Activated T-helper 9 cell treated with anti-CD3 and anti-CD28 coated beads, Interleukin-2, amount 50 U/mL, for 16 hours (primary cell): ENCODE measurements at places on chromosomes 1 and 21.

DNA sequence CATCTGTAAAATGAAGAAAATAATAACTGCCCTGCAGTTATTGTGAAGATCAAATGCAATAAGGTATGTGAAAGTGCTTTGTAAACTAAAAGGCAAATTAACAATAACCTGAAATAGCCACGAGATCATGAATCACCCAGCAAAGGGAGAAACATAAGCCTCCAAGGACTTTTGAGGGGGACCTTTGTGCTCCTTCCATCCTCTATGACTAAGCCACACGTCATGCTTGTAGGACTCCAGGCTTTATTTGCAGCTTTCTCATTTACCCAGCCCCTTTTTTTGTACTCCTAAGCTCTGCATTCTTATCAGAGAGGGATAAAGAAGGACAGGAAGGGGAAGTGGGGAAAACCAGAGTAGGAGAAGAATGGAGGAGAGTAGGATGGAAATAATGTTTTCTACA, 115.1 kb downstream of the PROX1 start:
- no peak for DNase-seq

DNA sequence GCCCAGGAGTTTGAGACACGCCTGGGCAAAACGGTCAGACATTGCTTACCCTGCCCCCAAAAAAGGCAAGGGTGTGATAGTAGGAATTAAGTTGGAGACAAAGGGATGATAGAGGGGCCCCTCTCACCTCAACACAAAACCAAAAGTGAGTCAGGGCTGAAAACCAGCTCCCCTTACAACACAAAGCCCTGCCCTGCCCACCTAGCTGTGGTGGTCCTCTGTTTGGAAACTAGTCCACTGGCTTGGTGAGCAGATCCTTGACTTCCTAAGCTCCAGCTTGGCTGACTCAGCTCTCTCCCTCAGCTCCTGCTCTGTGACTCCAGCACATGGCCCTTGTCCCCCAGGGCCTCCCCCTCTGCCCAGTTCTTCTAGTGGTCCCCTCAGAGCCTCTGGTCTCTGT, 603.8 kb downstream of the PTPRC start:
- no peak for DNase-seq

GRCh38 chr1:223215026-223215425, 72.0 kb upstream of the TLR5 start:
- DNase-seq, result no peak

- DNase-seq, result no peak
Observed at GRCh38 chr1:119285482-119285881, 83.1 kb upstream of the HAO2 start.

- DNase-seq, result no peak
Observed at GRCh38 chr1:119549719-119550132, 42.7 kb downstream of the HSD3B1 start.

GRCh38 chr1:99133756-99134500, 129.3 kb upstream of the PLPPR5 start:
- DNase-seq, result no peak

GRCh38 chr1:228004331-228004855, 2.4 kb upstream of the WNT3A start:
- no peak for DNase-seq

DNA sequence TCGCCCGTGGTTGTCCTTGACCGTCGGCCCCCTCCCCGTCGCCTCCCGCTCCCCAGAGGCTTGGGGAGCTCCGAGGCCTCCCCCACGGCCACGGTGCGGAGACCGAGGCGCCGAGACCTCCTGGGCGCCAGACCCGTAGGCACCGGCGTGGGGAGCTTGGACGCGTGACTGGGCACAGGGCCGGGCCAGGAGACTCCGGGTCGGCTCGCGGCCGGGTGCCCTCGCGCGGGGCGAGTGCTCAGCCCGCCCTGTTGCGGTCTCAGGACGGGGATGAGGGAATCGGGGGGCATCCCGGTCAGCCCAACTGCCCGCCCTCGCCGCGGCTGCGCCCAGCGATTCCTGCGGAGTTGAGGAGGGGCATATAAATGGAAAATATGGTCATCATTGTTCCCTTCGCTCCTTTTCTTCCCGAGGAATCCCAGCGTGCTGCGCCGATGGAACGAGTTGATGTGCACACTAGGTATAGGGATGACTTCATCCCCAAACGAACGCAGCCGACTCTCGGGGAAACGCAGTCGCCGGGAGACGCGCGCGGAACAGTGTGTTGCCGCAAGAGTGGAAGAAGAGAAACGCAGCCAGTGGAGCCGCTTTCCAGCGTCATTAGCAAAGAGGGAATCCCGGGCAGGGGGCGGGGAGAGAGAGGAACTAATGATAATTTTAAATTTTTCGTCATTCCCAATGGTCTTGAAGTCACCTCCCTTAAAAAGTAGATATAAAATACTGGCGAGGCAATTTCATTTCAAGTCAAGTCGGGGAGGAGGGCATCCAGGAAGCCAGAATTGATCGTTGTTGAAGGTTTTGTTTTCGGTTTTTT, 747 bp upstream of the ENAH start:
- DNase-seq, result peak; percentile 4

- no peak for DNase-seq
Observed at GRCh38 chr1:92721886-92722285, 63.0 kb downstream of the EVI5 start.

DNA sequence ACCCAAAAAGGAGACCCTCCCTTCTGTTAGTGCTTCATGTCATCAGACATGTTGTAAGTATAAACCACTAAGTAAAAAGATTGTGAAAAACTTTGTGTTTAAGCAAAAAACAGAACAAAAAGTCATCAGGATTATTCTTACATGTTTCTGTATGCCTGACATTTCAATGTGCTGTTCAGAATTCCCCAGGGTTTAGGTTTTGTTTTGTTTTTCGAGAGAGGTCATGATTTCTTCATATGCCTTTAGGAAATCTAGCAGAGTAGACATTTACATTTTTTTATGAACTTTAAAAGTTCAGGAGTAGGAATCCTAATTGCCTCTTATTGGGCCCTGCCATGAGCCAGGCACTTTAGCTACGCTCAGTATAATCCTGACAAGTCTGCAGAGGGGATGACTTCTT, 85.3 kb downstream of the VPS13D start:
- DNase-seq, result no peak

GRCh38 chr1:35851132-35851869, 31.7 kb upstream of the AGO1 start:
- no peak for DNase-seq

- DNase-seq, result no peak
Observed at GRCh38 chr1:83516369-83516768, 482.6 kb downstream of the TTLL7 start.

DNA sequence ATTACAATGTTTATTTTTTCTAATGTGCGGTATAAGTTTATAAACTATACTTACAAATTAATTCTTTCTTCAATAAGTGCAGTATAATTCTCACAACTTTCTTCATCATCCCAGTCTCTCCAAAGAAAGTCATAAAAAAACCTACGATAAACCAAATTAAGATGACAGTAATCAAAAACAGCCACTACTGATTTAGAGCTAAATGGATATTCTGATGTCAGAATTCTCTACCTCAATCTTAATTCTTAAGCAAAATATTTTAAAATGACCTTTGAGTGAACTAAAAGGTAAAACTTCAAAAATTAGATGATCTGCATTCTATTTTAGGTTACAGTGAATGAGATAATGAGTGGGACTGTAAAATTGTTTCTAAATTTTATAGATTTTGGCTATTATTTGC, 13.6 kb downstream of the SHCBP1L start:
- no peak for DNase-seq

DNA sequence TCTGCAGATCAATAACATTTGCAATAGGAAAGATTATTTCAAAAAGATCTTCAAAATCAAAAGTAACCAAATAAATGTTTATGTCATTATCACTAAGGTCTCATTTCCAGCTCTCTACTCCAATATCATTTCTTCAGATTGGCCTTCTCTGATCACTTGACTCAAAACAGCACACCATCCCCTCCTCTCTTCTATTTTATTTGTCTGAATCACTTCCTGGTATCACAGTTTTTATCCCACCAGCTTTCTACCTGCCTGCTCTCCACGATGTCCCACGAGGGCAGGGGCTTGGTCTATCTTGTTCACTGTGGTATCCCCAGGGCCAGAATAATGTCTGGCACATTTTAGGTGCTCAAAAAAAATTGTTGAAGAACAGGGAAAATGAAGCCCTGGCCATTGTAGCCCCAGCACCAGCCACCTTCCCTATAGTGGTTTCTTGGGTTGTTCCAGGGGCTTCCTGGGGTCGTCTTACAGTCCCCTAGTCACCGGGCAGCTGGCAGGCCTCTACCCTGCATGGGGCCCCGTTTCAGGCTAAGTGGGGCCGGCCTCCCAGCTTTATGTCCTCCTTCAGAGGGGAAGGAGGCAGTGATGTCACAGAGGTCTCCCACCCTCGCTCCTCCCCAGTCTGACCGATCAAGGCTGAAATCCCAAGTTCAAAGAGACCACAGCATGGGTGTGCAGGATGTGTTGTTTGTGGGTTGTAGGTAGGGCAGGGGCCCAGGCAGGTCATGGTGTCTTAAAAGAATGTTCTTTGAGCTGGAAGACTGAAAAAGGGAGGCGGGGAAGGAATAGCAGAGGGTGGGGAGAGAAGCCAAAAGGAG, 3.5 kb upstream of the PADI1 start:
- DNase-seq, result no peak
